ENCODE measurements at places on chromosomes 6 and 20.
A peak's percentile ranks its signal among the peaks of the same experiment; 100 is the strongest.

- DNase-seq, result no peak
These were observed 671.4 kb downstream of the RFPL4B start for GRCh38 chr6:113018351-113019151.

DNA sequence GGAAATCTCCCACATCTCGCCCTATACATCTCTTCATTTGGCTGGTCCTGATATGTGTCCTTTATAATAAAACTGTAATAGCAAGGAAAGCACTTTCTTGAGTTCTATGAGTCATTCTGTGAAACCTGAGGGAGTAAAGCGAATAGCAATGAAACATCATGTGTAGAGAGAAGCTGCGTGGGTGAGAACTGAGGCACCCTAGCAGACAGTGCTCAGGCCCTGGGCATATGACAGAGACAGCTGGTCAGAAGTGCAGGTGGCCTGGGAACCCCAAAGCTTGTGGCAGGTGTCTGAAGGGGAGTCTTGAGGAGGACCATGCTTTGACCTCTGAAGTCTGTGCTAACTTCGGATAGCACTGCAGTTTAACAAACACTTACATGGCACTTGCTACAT lies 1.3 kb upstream of the BLOC1S5 start:
- DNase-seq, result no peak

- peak; percentile 96 for DNase-seq
These were observed at the start of gene WTAP for GRCh38 chr6:159726918-159727716. Gene WTAP, plus strand, starts transcription at chr6:159727506. Its CDS starts 8,760 bp downstream, at chr6:159736266.

GRCh38 chr20:57688295-57688694 lies 21.5 kb downstream of the PMEPA1 start:
- no peak for DNase-seq

- no peak for DNase-seq
These were observed 48.3 kb upstream of the EEF1A1 start for GRCh38 chr6:73569121-73569520.

DNA sequence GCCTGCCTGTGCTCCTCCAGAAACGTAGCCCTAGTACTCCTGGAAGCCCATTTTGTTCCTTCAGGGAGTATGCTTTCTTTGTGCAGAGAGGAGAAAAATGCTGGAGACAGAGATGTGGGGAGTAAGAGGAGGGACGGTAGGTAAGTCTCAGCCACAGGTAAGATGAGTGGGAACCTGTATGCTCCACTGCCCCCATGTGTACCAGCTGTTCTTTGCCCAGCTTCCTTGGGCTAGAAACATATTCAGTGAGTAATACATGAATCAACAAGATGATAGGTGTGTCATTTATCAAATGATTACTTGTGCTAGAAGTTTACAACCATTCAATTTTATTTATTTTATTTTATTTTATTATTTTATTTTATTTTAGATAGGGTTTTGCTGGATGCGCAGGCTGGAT lies 13.6 kb upstream of the CEP85L start:
- DNase-seq, result no peak

All from stimulated activated CD8-positive, alpha-beta memory T cell treated with anti-CD3 and anti-CD28 coated beads, Interleukin-4, amount 100 ng/mL, for 4 hours (primary cell).